CD4-positive, CD25-positive, alpha-beta regulatory T cell (primary cell): ENCODE measurements at places on chromosomes 12 and 14. TPM values are rescaled to one million over a fixed set of nuclear protein-coding genes. Genes with fewer than 3 reads are reported as not detected.

The HOXC6 gene
- not detected for total RNA-seq

The TDP1 gene
- total RNA-seq: 59.4 TPM

- H3K4me3 ChIP-seq: no peak overlapping the region
- DNase-seq: no peak
- H3K4me1 ChIP-seq: no peaks in the 10 kb centered on the region
- H3K27ac ChIP-seq: no peak overlapping the region
These were observed 40.6 kb downstream of the SPRING1 start for GRCh38 chr12:116697305-116697704.

DNA sequence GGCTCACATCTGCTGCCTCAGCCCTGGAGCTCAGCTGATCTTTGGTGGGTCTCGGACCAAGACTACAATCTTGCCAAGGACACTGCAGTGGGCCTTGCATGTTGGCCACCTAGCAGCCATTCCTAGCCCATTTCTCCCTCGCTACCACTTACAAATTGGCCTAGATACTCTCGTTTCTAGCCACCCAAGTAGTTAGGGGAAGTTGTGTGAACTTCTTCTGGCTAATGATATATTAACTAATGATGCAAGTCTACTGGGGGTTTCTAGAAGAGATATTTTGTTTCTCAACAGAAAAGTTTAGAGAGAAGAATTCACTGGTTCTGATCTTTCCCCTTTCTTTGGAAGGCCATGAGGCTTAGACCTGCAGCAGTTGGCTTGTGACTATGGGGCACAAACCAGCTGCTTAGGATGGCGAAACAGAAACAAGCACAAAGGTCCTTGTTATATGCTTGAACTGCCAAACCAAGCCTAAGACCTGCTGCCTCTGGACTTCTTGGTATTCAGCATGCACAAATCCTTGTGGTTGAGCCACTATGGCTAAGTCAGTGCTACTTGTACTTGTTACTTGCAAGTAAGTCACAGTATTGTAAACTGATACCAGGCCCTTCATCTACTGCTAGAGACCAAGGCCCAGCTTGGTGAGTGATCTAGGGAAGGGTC lies 30.5 kb upstream of the GPATCH2L start:
- no peaks in the 10 kb centered on the region for H3K36me3 ChIP-seq
- DNase-seq: no peak
- H3K4me3 ChIP-seq: no peak overlapping the region

GRCh38 chr14:99573000-99573330 lies 31.0 kb downstream of the CCDC85C start:
- no peaks in the 10 kb centered on the region for H3K36me3 ChIP-seq
- H3K27me3 ChIP-seq: no peaks in the 10 kb centered on the region
- no peak overlapping the region for H3K27ac ChIP-seq
- no peaks in the 10 kb centered on the region for H3K4me1 ChIP-seq
- H3K4me3 ChIP-seq: no peak overlapping the region
- DNase-seq: no peak

- H3K36me3 ChIP-seq: no peaks in the 10 kb centered on the region
- no peaks in the 10 kb centered on the region for H3K4me1 ChIP-seq
- H3K27ac ChIP-seq: no peak overlapping the region
- DNase-seq: no peak
- no peak overlapping the region for H3K4me3 ChIP-seq
These were observed 20.3 kb downstream of the PPM1H start for GRCh38 chr12:62914443-62915203.
